ENCODE measurements at places on chromosomes 7 and 10. TPM values are rescaled to one million over a fixed set of nuclear protein-coding genes. Genes with fewer than 3 reads are reported as not detected.

- H3K27ac ChIP-seq = no peak overlapping the region
- no peaks in the 10 kb centered on the region for H3K4me1 ChIP-seq
- H3K27me3 ChIP-seq = 0 out of 2 replicates have a peak, but pooled peaks cover 13% of the 10 kb centered on the region
- H3K4me3 ChIP-seq = no peak overlapping the region
- DNase-seq = no peak
These were observed 17.4 kb downstream of the NEUROD6 start for GRCh38 chr7:31323101-31323500.

DNA sequence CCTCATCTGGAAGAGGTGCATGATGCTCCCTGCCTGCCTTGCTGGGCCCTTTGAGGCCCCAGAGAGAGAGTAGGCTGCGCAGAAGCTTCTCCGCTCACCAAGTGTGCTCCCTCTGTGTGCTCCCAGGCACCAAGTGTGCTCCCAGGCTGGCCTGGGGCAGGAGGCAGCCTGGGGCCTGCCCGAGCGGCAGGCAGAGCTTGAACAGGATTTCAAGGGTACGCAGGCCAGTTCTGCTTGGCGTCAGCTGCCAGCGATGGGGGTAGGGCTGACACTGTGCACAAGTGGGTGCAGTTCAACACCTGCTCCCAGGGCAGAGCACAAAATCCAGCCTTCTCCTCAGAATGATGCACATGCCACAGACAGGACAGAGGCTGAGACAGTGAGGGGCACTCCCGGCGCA lies 119.7 kb downstream of the FAM53B start:
- no peak overlapping the region for H3K4me3 ChIP-seq
- no peaks in the 10 kb centered on the region for H3K27me3 ChIP-seq
- no peaks in the 10 kb centered on the region for H3K36me3 ChIP-seq
- no peak for DNase-seq
- H3K4me1 ChIP-seq = peaks cover 29% of the 10 kb centered on the region

DNA sequence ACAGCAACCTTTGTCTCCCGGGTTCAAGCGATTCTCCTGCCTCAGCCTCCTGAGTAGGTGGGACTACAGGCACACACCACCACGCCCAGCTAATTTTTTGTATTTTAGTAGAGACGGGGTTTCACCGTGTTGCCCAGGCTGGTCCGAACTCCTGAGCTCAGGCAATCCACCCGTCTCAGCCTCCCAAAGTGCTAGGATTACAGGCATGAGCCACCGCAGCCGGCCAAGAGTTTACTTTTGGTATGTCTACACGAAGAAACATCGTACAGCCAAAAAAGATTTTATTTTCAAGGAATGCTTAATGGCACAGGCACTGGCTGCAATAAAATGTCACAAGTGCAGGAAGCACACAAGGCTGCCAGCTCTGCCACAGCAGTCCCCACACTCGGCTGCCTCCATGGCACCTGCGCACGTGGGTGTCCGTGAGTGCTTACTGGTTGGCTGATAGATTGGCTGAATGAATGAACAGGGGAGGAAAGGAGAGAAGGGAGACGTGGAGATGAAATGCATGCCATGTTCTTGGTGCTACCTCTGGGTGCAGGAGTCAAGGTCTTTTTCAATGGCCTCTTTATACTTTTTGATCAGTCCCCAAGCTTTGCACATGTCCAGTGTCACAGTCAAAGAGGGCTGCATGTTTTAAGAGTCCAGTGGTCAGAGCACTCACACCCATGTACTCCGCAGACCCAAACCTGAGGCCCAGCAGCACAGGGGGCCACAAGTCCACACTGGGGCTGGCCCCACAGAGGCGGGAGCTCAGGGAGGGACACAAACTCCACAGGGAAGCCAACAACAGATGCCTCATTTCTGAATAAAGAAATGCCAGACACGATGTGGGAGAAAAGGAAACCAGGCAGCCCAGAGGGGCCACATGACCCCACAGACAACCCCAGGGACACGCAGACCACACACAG lies 198.2 kb downstream of the MAD1L1 start:
- H3K4me3 ChIP-seq = no peak overlapping the region
- no peak overlapping the region for H3K27ac ChIP-seq
- DNase-seq = no peak
- no peaks in the 10 kb centered on the region for H3K4me1 ChIP-seq
- H3K36me3 ChIP-seq = no peaks in the 10 kb centered on the region
- no peaks in the 10 kb centered on the region for H3K27me3 ChIP-seq

DNA sequence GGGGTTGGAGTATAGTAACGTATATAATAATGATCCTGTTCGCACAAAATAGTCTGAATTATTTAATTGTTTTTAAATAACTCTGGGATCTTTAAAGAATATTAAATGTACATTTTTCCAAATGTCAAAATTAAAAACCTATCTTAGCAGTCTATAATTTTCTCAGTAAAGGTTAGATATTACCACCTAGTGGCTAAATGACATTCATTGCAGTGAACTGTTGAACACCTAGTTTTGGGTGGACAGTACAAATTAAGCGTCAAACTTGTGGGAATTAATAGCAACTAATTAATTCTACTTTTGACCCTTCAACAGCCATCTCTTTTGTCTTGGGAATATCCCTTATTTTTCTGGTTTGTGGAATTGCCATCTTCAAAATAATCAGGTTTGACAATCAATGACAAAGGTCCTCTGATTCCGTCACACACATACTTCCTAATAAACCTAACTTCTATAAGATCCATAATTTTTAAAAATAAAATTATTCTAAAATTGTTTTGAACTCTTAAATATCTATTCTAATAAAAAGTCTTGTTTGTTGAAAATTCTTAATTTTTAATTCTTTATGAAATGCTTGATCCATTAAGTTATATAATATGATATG lies 165.7 kb downstream of the SEMA3D start:
- H3K27ac ChIP-seq = no peak overlapping the region
- H3K4me1 ChIP-seq = no peaks in the 10 kb centered on the region
- no peak overlapping the region for H3K4me3 ChIP-seq
- no peaks in the 10 kb centered on the region for H3K36me3 ChIP-seq
- no peaks in the 10 kb centered on the region for H3K27me3 ChIP-seq

DNA sequence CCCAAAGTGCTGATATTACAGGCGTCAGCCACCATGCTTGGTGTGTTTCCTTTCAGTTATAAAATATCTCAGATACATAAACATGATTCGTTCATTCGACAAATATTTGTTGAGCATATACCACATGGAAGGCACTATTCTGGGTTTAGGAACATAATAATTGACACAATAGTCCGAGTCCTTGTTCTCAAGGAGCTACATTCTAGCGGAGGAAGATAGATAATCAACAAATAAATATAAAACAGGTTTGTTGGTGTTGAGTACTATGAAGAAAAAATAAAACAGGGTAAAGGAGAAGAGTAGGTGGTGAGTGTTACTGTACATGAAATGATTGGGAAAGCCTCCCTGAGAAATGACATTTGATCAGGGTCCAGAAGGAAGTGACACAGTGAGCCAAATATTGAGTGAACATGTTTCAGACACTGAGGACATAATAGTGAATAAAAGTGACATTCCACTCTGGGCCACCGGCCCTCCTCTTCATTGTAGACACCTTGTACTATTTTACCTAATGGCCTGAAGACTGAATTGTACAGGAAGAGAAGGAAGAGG lies 6.9 kb upstream of the HILPDA start:
- H3K27ac ChIP-seq = no peak overlapping the region
- H3K4me1 ChIP-seq = peaks cover 28% of the 10 kb centered on the region
- DNase-seq = no peak
- no peaks in the 10 kb centered on the region for H3K27me3 ChIP-seq

- H3K4me3 ChIP-seq = no peak overlapping the region
- no peaks in the 10 kb centered on the region for H3K36me3 ChIP-seq
- no peak overlapping the region for H3K27ac ChIP-seq
- no peaks in the 10 kb centered on the region for H3K27me3 ChIP-seq
- DNase-seq = no peak
These were observed 152.6 kb downstream of the JMJD1C start for GRCh38 chr10:63313066-63313717.

- no peaks in the 10 kb centered on the region for H3K4me1 ChIP-seq
- no peak for DNase-seq
These were observed 99.3 kb downstream of the SEMA3C start for GRCh38 chr7:80819503-80819902.

GRCh38 chr10:51950371-51950995 lies 251.1 kb upstream of the CSTF2T start:
- DNase-seq = no peak
- H3K4me3 ChIP-seq = no peak overlapping the region
- no peaks in the 10 kb centered on the region for H3K27me3 ChIP-seq
- no peaks in the 10 kb centered on the region for H3K4me1 ChIP-seq

DNA sequence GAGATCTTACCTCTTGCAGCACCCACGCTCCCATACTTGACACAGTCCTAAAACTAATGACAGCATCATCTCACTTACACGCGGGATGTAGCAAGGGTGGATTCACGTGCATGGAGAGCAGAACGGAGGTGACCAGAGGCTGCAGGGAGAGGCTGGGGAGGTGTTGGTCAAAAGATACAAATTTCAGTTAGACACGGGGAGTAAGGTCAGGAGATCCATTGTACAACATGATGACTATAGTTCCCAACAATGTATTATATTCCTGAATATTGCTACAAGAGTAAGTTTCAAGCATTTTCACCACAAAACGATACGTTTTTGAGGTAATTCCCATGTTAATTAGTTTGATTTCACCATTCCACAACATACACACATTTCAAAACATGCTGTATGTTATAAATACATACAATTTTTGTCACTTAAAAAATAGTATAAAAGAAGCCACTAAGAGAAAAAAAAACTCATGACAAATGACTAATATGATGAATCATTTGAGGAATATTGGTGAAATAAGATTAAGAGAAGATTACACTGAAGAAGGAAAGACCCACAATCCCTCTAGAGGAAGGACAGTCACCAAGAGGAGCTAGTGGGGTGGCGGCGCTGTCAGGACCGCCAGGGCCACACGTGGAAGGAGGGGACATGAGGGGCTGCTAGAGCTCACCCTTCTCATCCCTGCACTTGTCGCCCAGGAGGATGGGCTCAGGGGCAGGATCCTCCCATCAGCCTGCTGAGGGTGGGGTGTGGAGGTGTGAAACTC lies 49.4 kb upstream of the EGFR start:
- peak overlapping the region; percentile 89 for H3K27ac ChIP-seq
- peak; percentile 38 for DNase-seq
- no peaks in the 10 kb centered on the region for H3K27me3 ChIP-seq
- H3K4me3 ChIP-seq = no peak overlapping the region
- H3K4me1 ChIP-seq = peaks cover 44% of the 10 kb centered on the region

DNA sequence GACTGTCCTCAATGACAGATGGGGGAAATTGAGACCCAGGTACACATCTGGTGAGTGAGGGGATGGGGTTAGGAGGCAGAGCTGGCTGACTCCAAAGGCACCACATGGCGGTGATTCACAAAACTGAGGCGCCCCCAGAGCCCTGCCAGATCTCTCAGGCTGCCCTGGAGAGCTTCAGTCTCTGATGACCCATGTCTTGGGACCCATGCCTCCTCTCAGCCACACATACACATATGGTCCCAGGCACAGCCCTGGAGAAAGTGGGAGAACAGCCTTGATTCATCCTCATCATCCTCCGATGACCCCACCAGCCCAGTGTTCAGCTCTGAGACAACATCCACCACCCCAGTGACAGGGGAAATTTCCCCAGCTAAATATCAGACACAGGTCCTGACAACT lies 426.0 kb downstream of the RPS24 start:
- H3K4me3 ChIP-seq = no peak overlapping the region
- DNase-seq = no peak
- no peaks in the 10 kb centered on the region for H3K36me3 ChIP-seq

GRCh38 chr10:72275351-72276012 lies 1.8 kb downstream of the DDIT4 start:
- peaks cover 45% of the 10 kb centered on the region for H3K4me1 ChIP-seq
- H3K36me3 ChIP-seq = peaks cover 25% of the 10 kb centered on the region

GRCh38 chr10:119049777-119050176 lies 20.3 kb downstream of the NANOS1 start:
- no peaks in the 10 kb centered on the region for H3K4me1 ChIP-seq
- no peaks in the 10 kb centered on the region for H3K27me3 ChIP-seq
- H3K36me3 ChIP-seq = peaks cover 37% of the 10 kb centered on the region
- H3K27ac ChIP-seq = no peak overlapping the region

DNA sequence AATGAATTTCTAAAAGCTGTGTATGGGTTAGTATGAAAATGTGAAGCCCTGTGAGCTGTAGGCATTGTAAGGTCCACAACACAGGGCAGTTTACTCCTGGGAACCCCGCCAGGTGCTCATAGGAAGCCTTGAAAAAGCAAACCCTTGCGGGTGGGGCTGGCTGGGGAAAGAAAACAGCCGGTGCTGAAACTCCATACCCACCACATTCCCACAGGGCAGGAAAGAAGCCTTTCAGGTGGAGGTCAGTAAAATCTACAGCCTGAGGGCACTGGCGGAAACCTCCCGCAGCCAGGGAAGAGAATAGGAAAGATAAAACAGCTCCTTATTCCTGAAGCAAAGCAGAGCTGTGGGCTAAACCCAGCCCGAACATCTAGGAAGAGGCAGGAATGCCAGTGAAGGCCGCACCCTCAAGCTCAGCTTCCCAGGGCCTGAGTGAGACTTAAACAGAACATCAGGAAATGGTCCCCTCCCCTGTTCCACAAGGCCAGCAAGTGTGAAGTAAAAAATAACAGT lies 34.7 kb downstream of the PODXL start:
- H3K27ac ChIP-seq = peak overlapping the region; percentile 76
- no peaks in the 10 kb centered on the region for H3K27me3 ChIP-seq
- no peak overlapping the region for H3K4me3 ChIP-seq
- peaks cover 37% of the 10 kb centered on the region for H3K4me1 ChIP-seq

GRCh38 chr10:8036506-8037198 lies 17.8 kb upstream of the GATA3 start:
- DNase-seq = no peak
- no peaks in the 10 kb centered on the region for H3K4me1 ChIP-seq
- H3K27ac ChIP-seq = no peak overlapping the region
- no peak overlapping the region for H3K4me3 ChIP-seq
- H3K27me3 ChIP-seq = no peaks in the 10 kb centered on the region

DNA sequence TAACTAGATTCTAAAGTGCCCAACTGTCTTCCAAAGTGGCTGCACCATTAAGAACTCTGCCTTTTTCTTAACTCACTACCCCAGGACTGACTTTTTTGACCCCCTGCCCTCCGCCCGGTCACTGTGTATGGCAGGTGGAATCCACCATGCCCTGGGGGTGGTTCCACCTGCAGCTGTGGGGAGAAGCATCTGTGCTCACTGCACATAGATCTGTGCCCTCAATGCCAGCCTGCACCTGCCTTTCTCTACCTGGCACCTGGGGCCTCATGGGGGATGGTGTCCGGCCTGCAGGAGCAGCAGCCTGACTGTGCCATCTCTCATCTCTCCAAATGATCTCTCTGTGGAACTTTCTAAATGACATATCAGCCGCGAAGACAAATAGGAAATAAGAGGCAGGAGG lies 353.5 kb downstream of the PAXIP1 start:
- H3K4me3 ChIP-seq = no peak overlapping the region
- H3K27me3 ChIP-seq = peaks cover 83% of the 10 kb centered on the region
- no peaks in the 10 kb centered on the region for H3K36me3 ChIP-seq
- no peak overlapping the region for H3K27ac ChIP-seq
- no peaks in the 10 kb centered on the region for H3K4me1 ChIP-seq
- no peak for DNase-seq

- DNase-seq = no peak
- no peaks in the 10 kb centered on the region for H3K4me1 ChIP-seq
- H3K4me3 ChIP-seq = no peak overlapping the region
- 0 out of 2 replicates have a peak, but pooled peaks cover 4% of the 10 kb centered on the region for H3K27me3 ChIP-seq
These were observed 243.5 kb upstream of the ZNF32 start for GRCh38 chr10:43892062-43892770.

Gene LRMDA
- total RNA-seq = not detected

Gene KDM7A
- total RNA-seq = 1.8 TPM

Gene MUC3A
- 1.1 TPM for total RNA-seq

Gene LRRC4
- total RNA-seq = 0.39 TPM

Gene LBX1
- not detected for total RNA-seq

Gene VWA2
- total RNA-seq = 0.48 TPM

Gene INA
- 20.9 TPM for total RNA-seq

Gene FFAR4
- total RNA-seq = 0.25 TPM

Gene TMEM184A
- 21.4 TPM for total RNA-seq

Gene DNAJC1
- 19.1 TPM for total RNA-seq

Gene AUTS2
- total RNA-seq = not detected

All from PC-9 (cell line).